ENCODE measurements at places on chromosomes 7 and 10.

GRCh38 chr7:94451187-94451586 lies 56.5 kb downstream of the COL1A2 start:
- DNase-seq = no peak

GRCh38 chr10:88245974-88246511 lies 337.1 kb downstream of the RNLS start:
- no peak for DNase-seq

DNA sequence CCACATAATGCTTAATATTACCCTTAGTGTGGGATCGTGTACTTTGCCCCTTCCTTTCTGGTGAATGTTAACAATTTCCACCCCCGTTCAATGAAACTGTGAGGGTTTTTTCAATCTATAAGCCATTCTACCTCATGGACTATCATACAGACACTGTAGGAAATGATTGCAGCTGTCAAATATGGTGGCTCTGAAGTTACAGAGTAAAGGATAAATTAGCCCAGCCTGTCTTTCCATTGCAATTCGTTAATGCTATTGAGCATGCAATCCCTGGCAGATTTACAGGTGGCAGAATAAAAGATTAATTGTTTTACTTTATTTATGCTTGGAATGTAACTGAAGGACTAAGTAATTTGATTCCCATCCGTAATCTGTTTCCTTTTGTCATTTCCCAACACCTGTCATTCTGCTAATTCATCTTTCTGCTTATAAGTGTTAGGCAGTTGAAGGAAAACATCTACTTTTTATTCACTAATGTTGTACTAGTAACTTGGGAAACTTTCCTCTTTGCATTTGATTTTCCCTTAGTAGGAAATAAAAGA lies 1211.6 kb upstream of the LRRN3 start:
- no peak for DNase-seq

DNA sequence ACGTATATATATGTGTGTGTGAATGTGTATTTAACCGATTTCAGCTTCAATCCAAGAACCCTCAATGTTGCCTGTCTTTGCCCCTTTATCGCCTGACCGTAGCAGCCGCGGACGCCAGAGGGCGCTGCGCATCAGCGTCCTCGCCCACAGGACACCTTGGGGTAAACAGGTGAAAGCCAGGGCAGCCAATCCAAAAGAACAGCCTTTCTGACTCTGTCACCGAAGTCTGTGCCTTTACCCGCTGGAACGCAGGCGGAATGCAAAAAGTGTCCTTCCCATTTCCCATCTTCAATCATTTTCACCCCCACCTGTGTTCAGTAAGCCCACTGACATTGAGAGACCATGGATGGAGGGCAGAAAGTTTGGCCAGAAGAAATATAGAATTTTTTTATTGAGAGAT lies 3.6 kb downstream of the NXPH1 start:
- DNase-seq = no peak

DNA sequence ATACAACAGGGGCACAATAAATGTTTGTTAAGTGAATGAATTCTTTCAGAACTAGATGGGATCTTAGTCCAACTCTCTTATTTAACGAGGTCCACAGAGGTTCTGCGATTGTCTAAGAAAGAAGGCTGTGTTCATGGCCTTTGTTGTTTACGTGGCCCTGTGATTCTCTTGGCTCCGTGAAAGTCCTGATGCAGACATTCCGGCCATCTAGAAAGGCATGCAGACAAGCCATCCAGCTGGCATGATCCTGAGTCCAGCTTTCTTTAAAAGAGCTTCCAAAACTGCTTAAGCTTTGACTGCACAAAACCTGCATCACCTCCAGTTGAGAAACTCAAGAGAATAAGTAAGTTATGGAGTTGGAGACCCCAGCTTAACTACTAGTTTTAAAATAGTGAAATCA lies 26.0 kb downstream of the EGFR start:
- DNase-seq = no peak

DNA sequence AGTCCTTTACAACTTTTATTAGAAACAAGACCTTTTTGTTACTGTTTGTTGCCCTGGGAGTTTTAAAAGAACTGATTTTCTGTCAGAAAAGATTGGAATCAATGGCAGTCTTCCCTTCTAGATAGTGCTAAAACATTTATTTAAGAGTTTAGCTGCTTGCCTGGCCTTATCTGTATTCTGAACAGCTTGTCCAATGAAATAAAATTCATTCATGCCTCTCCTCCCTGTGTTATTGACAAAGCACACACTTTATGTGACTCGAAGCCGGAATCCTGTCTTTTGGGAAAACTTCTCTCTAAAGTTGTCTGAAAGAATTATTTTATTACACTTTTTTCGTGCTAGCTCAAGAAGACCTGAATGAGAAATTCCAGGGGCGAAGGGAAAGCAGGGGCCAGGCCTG lies 992.5 kb downstream of the TYW1 start:
- DNase-seq = no peak

GRCh38 chr7:65438598-65438997 lies 64.9 kb downstream of the ZNF92 start:
- no peak for DNase-seq

GRCh38 chr7:141178486-141179135 lies 104.7 kb downstream of the TMEM178B start:
- DNase-seq = no peak

- no peak for DNase-seq
Measured at GRCh38 chr7:143329471-143330170, 13.7 kb downstream of the CLCN1 start.

DNA sequence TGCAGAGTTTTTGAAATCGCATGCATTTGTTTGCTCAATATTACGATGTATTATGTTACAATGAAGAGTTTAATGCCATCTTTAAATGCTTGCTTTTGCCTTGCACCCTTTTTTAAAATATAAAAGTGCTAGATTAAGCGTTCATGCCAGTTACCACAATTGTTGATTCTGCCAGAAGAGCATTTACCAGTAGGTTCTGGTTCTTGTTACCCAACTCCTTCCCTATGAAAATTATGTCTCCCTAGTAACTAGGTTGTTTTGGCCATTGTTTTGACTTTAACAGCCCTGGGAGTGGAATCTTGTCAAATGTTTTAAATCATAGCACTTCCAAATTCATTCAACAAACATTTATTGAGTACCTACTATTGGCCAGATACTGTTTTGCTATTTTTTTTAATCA lies 32.8 kb upstream of the CDK14 start:
- DNase-seq = no peak

- DNase-seq = no peak
Measured at GRCh38 chr10:14758994-14759664, 15.6 kb downstream of the FAM107B start.

DNA sequence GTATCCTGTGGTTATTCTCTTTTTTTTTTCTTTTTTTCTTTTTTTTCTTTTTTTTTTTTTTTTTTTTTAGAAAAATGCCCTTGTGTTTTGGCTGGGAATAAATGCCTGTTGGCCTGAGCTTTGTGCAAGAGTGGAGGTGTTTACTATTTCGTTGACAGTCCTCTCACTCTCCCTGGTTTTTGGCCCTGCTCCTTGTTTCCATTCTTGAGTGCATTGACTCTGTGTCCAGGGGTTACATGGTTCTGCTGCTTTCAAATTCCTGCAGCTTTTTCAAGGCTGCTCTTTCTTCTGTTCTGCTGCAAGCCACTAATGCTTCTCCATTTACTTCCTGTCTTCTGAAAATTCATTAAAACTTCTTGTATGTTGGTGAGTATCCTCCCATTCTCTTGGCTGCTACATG lies 59.7 kb upstream of the TBX20 start:
- DNase-seq = no peak

GRCh38 chr10:80260295-80261243 lies 28.9 kb downstream of the MAT1A start:
- peak; percentile 11 for DNase-seq

DNA sequence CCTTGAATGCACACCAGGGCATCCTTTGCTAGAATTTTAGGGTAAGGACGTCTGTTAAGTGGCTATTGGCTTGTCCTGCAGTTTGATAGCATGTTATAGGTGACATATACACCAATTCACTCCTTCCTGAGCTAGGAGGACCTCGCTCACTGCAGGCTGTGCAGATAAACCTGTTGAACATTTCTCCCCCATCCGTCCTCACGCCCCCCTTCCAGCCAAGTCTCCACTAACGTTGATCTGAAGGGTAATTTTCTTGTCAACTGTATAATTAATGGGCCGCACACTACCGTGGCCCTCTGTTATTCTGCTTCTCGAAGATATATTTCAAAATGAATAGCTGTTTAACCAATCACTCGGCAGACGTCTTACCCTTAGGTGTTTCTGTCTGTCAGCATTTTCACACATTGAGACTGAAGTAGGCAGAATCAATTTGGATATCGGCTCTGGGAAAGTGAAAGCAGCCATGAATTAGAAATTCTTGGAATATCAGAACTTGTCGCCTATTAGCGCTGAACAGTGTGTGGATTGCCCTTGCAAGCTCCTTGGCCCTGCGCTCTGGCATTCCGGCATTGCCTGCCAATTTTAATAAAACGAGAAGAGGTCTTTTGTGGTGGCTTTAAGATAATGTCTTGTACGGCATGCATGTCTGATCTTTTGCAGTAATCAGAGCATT lies 905.3 kb downstream of the TYW1 start:
- DNase-seq = no peak

- no peak for DNase-seq
Measured at GRCh38 chr7:127938588-127938987, 92.6 kb downstream of the LRRC4 start.

GRCh38 chr10:22690158-22690557 lies 24.2 kb downstream of the PIP4K2A start:
- DNase-seq = no peak

DNA sequence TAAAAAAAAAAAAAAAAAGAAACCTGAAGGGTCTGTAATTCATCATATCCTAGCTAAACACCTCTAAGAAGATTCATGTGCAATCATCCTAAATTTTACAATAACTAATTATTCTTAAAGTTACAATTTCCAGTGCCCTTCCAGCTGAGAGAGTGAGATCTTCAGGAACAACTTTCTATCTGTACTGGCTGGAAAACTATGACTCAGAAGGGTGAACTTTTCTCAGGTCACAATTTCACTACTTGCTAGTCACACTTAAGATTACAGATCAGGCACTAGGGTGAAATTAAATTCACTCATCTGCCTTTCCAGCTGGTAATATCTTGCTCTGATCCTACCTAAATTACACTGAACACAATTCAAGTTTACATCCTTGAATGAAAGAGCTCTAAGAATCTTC lies 158.8 kb downstream of the ANK3 start:
- no peak for DNase-seq

DNA sequence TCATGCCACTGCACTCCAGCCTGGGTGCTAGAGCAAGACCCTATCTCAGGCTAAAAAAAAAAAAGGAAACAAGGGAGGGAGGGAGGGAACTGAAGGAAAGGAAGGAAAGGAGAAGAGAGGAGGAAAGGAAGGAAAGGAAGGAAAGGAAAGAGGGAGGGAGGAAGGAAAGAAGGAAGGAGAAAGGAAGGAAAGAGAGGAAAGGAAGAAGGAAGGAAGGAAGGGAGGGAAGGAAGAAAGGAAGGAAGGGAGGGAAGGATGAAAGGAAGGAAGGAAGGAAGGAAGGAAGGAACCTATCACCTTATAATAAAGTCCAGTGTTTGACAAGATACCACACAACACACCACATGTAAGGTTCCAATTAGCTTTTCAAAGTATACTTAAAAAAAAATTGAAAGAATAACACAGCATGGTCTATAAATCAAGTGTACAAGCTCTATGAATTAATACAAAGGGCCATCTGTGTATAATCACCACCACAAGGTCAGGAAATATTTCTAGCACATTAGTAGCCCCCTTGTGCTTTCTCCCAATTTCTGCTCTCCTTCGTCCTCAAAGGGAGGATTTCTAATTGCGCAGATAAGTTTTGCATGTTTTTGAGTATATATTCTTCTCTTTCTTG lies 26.4 kb downstream of the RNF216 start:
- no peak for DNase-seq

DNA sequence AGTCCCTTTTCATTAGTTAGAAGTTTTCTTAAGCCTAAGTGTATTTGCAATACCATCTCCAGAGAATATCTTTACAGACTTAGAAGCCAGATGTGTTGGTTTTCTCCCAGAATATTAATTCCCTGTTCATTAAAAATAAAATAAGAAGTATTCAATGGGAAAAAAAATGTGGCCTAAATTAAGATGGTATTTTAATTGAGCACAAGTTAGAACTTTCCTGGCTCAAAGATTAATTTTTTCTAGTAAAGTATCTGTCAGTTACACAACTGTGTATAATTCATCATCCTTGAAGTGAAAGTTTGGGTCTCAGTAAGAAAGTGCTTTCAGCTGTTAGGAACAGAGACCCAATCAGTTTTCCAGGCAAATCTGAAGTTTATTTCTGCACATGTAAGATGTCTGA lies 1179.5 kb upstream of the C7orf33 start:
- no peak for DNase-seq

DNA sequence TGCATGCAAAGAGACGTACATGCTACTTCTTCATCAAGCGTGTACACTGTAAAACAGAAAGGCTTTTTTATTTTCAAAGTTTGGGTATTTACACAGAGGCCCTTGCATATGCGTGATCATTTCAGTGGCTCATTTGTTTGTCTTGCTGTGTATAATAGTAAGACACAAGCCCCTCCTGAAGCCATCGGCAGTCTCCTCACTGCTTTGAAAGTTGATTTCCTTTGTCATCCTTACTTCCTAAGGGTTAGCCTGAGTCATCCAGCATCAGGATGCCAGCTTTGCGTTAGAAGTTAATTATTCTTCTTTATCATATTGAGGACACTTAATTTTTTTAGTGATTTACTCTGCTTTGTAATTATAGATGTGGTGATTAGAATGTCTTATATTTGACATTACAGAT lies 72.5 kb upstream of the CTBP2 start:
- no peak for DNase-seq

GRCh38 chr10:101614663-101615524 lies 26.8 kb downstream of the DPCD start:
- DNase-seq = no peak

GRCh38 chr10:49281461-49281860 lies 17.5 kb upstream of the C10orf71 start:
- no peak for DNase-seq

GRCh38 chr7:131625817-131626372 lies 69.5 kb upstream of the PODXL start:
- DNase-seq = no peak

DNA sequence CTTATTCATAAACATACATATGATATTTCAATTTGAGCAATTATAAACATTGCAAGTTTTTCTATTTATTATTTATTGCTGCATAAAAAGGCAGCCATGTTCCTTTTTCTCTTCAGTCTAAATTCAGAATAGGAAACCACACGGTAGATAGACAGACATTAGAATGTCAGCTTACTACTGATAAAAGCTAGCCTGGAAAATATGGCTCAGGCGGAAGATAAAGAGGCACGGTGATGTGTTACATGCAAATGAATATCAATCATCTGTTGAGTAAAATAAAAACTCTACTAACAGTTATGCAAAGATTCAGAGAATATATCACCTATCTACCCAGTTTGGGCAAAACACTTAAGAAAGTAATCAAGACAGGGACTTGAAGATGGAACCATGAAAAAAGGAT lies 73.5 kb upstream of the PDSS1 start:
- no peak for DNase-seq

GRCh38 chr7:155173905-155174304 lies 103.8 kb downstream of the HTR5A start:
- no peak for DNase-seq
